Upper lobe of right lung (tissue), 1 donor: ENCODE measurements at places on chromosomes 5 and 9.

- no peak for DNase-seq
Measured at GRCh38 chr5:124279146-124279876, 467.1 kb downstream of the ZNF608 start.

DNA sequence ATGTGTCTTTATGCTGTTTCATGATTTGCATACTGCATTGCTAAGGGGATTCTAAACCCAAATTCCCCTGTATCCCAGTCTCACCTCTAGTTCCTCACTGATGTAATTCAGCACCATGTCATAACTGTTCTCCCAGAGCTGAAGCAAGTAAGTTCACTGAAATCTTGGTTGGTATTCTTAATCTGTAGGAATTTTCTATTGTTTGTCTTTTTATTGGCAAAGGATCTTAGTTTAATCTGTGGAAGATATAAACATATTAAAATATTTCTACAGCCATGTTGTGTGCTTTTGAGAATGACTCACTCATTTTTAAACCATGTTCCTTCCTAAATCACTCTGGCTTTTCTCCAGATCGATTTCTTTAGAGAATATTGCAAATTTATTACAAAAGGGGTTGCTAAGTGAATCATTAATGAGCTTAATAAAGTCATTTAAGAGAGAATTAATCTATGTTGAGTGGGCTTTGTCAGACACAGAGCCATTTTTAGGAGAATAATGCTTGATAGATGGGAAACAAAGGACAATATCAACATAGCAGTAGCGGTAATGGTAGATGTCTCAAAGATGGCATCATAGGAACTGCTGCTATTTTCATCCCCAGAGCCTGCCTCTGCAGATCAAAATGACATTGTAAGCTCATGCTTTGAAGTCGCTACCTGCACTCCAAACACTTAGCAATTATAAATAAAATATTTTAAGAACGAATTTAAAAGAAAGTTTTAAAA, 110.0 kb downstream of the ENC1 start:
- DNase-seq = no peak

- DNase-seq = no peak
Measured at GRCh38 chr9:6552033-6552432, 93.5 kb downstream of the GLDC start.

DNA sequence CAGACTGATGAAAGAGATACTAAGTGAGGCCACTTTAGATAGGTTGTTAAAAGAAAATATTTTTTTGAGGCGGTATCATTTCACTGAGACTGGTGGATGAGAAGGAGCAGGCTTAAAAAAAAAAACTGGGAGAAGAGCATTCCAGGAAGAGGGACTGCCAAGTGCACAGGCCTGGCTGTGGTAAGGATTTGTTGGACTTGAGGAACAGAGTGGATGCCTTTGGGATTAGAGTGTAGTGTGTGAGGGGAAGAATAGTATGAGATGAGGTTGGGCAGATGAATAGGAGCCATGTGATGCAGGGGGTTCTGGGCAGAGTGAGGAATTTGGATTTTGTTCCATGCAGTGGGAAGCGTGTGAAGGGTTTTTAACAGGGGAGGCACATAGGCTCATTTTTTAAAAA, 57.9 kb downstream of the PBX3 start:
- no peak for DNase-seq

- DNase-seq = no peak
Measured at GRCh38 chr9:84718476-84718875, 48.9 kb downstream of the NTRK2 start.

DNA sequence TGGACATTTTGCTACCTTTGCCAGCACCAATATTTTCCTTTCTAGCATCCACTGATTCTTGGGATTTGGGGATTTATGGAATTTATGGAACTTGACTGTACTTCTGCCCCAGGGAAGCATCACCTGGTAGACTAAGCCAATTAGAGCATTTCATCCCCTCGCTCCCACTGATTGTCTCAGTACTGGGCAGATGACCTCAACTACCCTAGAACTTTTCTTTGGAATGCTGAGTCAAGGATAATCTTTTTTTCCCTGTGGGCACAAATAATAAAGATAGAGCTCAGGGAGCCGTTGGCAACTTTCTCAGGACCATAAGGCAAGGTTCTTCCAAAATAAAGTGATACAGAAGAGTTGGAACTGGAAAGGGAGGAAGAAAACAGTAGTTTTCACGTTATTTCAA, 438.4 kb downstream of the PLK2 start:
- DNase-seq = no peak

GRCh38 chr9:129235931-129236331, 57.9 kb upstream of the IER5L start:
- DNase-seq = peak; percentile 51
